ENCODE measurements at places on chromosomes 4 and X. TPM values are rescaled to one million over a fixed set of nuclear protein-coding genes. Genes with fewer than 3 reads are reported as not detected.

FRMPD3 gene
- total RNA-seq, result not detected

USP51 gene
- 1.8 TPM for total RNA-seq

NPY5R gene
- not detected for total RNA-seq

DNA sequence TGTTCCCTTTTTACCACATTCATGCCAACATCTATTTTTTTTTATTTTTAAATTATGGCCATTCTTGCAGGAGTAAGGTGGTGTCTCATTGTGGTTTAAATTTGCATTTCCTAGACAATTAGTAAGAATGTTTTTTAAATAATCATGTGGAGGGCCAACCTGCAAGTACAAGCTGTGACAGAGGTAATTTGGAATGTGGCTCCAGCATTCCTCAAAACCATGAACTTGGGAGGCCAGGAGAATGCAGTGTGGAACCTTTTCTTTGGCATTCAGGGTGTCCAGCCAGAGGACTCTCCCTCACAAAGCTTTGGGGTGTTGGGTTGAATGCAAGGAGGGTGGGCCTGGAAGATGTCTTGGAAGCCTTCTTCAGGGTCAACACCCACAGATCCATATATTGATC lies 7.3 kb upstream of the TMEM185A start:
- DNase-seq, result peak; percentile 66
- no peak overlapping the region for H3K4me3 ChIP-seq
- H3K36me3 ChIP-seq, result no peaks in the 10 kb centered on the region
- H3K27ac ChIP-seq, result peak overlapping the region; percentile 53
- H3K4me1 ChIP-seq, result peaks cover 38% of the 10 kb centered on the region
- H3K27me3 ChIP-seq, result no peaks in the 10 kb centered on the region

GRCh38 chr4:74327762-74328161 lies 19.5 kb downstream of the EPGN start:
- H3K36me3 ChIP-seq, result no peaks in the 10 kb centered on the region
- no peak for DNase-seq
- H3K4me3 ChIP-seq, result no peak overlapping the region
- no peak overlapping the region for H3K27ac ChIP-seq
- no peaks in the 10 kb centered on the region for H3K4me1 ChIP-seq

SSX2B gene
- total RNA-seq, result not detected

DNA sequence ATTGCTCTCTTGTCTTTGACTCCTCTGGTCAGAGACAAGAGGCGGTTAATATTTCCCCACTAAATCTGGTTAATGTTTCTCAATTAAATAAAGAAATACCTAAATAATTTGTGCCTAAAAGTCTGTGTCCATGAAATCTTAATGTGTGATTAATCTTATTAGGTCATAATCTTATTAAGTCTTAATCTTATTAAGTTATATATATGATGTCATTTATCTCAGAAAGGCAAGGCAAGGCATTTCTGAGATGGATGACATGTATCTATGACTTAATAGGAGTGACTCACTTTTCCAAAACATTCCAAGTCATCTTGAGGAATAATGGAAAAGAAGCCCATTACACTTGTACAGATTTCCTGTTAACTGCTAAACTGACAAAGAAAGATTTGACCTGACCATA lies 74.7 kb downstream of the TRAM1L1 start:
- H3K4me3 ChIP-seq, result no peak overlapping the region
- no peaks in the 10 kb centered on the region for H3K27me3 ChIP-seq
- no peak overlapping the region for H3K27ac ChIP-seq
- no peaks in the 10 kb centered on the region for H3K36me3 ChIP-seq
- no peaks in the 10 kb centered on the region for H3K4me1 ChIP-seq

GRCh38 chrX:97398030-97398551 lies 514.4 kb downstream of the RPA4 start:
- no peak for DNase-seq
- H3K4me3 ChIP-seq, result no peak overlapping the region
- no peaks in the 10 kb centered on the region for H3K27me3 ChIP-seq
- H3K36me3 ChIP-seq, result no peaks in the 10 kb centered on the region

GRCh38 chr4:15233264-15233597 lies 194.6 kb upstream of the C1QTNF7 start:
- peak; percentile 42 for DNase-seq
- H3K27me3 ChIP-seq, result no peaks in the 10 kb centered on the region
- no peak overlapping the region for H3K4me3 ChIP-seq
- H3K4me1 ChIP-seq, result peaks cover 53% of the 10 kb centered on the region
- H3K36me3 ChIP-seq, result no peaks in the 10 kb centered on the region

DNA sequence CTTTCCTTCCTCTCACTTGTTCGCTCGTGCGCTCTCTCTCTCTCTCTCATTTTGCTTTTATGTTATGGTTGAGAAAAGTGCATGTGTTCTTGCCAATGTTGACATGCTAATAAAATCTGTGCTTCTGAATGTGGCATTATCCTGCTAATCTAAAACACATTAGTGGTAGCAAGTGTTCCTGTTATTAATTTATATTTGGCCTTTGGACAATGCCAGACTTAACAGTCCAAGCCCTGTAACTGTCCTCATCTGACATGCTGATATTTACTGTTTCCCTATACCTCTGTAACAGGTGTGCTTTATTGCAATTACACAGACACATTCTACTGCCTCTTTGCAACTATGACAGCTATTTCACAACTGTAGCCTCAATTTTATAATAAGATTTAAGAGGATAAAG lies 2.7 kb downstream of the PPARGC1A start:
- DNase-seq, result no peak
- H3K36me3 ChIP-seq, result no peaks in the 10 kb centered on the region
- H3K27ac ChIP-seq, result no peak overlapping the region
- peaks cover 12% of the 10 kb centered on the region for H3K4me1 ChIP-seq
- no peaks in the 10 kb centered on the region for H3K27me3 ChIP-seq

- H3K36me3 ChIP-seq, result no peaks in the 10 kb centered on the region
- H3K27me3 ChIP-seq, result no peaks in the 10 kb centered on the region
- H3K27ac ChIP-seq, result no peak overlapping the region
These were observed 6.0 kb downstream of the FRG2 start for GRCh38 chr4:190020790-190021717.

GRCh38 chrX:1389993-1390285 lies 2.0 kb downstream of the SLC25A6 start:
- H3K4me3 ChIP-seq, result no peak overlapping the region
- peaks cover 12% of the 10 kb centered on the region for H3K4me1 ChIP-seq
- no peak overlapping the region for H3K27ac ChIP-seq

DNA sequence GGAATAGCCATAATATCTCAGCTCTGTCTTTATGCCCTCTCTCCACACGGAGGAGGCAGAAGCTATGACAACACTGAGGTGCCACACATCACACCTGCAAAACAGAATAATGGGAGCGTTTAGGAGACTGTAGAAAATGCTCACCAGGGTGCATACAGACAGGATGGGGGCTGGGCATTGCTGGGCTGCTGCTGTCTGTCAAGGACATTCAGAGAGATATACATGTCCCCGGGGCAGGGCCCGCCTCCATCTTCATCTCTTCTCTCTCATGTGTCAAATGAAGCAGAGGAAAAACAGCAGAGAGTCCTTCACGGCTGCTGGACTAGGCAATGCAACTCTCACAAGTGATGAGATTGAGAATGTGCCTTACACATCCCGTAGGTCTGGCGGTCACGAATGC lies 65.3 kb upstream of the DHRSX start:
- no peaks in the 10 kb centered on the region for H3K27me3 ChIP-seq
- H3K36me3 ChIP-seq, result no peaks in the 10 kb centered on the region
- no peak for DNase-seq
- no peak overlapping the region for H3K4me3 ChIP-seq
- H3K4me1 ChIP-seq, result no peaks in the 10 kb centered on the region

CXorf49 gene
- not detected for total RNA-seq

P2RY8 gene
- not detected for total RNA-seq

RAB9B gene
- 1.7 TPM for total RNA-seq

DNA sequence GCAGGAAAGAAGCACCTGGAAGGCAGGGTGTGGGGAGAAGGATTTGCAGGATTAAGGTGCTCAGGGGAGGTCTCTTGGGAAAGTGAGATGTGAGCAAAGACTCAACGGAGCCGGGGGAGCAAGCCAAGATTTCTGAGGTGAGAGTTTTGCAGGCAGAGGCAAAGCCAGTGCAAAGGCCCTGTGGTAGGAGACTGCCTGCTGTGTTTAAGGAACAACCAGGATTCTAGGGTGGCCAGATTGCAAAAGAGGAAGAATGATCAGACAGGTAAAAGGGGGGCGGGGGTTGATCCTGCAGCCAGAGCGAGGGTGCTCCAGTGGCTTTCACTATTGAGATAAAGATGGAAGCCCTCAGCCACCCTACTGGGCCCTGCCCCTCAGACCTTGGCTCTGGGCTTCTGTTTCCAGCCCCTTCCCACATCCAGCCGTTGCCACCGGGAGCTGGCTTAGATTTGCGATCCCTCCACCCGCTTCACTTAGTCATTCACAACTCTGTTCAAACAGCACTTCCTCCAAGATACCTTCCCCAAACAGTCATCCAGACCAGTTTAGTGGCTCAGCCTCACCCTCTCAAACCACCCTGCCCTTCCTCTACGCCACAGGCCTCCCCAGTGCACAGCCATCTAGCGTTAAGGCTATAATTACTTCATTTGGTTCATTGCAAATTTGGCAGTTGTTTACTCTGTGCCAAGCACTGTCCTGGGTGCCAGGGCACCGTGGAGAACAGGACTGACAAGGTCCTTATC lies 23.3 kb upstream of the BCOR start:
- H3K4me1 ChIP-seq, result no peaks in the 10 kb centered on the region
- H3K27ac ChIP-seq, result no peak overlapping the region
- no peaks in the 10 kb centered on the region for H3K36me3 ChIP-seq
- no peak overlapping the region for H3K4me3 ChIP-seq
- H3K27me3 ChIP-seq, result no peaks in the 10 kb centered on the region
